ENCODE measurements at places on chromosomes 5 and 9. TPM values are rescaled to one million over a fixed set of nuclear protein-coding genes. Genes with fewer than 3 reads are reported as not detected.

ANKRD18A gene
- 3.0 TPM for total RNA-seq

CCDC192 gene
- total RNA-seq = not detected

NRARP gene
- total RNA-seq = 4.4 TPM

FGF1 gene
- total RNA-seq = 42.7 TPM

ABLIM3 gene
- total RNA-seq = 131 TPM

CNOT6 gene
- 13.8 TPM for total RNA-seq

MTRR gene
- 28.2 TPM for total RNA-seq

MLLT3 gene
- total RNA-seq = 11.4 TPM

ANKH gene
- total RNA-seq = 144 TPM

MOB3B gene
- total RNA-seq = 1.5 TPM

KIF20A gene
- total RNA-seq = 0.65 TPM

OR13C2 gene
- total RNA-seq = not detected

ALDH7A1 gene
- total RNA-seq = 41.6 TPM

ESM1 gene
- not detected for total RNA-seq

LRRC70 gene
- 1.2 TPM for total RNA-seq

DPYSL3 gene
- total RNA-seq = 20.5 TPM

TEX48 gene
- total RNA-seq = not detected

SAXO1 gene
- total RNA-seq = not detected

NME5 gene
- 4.9 TPM for total RNA-seq

PRRC2B gene
- total RNA-seq = 124 TPM

MACIR gene
- 3.9 TPM for total RNA-seq

GABRA6 gene
- not detected for total RNA-seq

NFIB gene
- 104 TPM for total RNA-seq

ALG2 gene
- 14.4 TPM for total RNA-seq

MARVELD2 gene
- 0.94 TPM for total RNA-seq

ANKS6 gene
- total RNA-seq = 3.0 TPM

SLC34A1 gene
- not detected for total RNA-seq

PRDM9 gene
- not detected for total RNA-seq

HAVCR2 gene
- 2.6 TPM for total RNA-seq
